ENCODE measurements at places on chromosomes 1 and 21.

GRCh38 chr1:17509363-17509762, 30.1 kb upstream of the ARHGEF10L start:
- no peak for DNase-seq

DNA sequence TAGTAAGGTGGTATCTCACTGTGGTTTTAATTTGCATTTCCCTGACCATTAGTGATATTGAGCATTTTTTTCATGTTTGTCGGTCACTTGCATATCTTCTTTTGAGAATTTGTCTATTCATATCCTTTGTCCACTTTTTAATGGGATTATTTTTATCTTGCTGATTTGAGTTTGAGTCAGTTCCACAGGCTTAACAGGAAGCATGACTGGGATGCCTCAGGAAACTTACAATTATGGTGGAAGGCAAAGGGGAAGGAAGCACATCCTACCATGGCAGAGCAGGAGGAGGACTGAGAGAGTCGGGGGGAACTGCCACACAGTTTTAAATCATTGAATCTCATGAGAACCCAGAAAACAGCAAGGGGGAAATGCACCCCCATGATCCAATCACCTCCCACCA, 51.1 kb downstream of the ODF2L start:
- DNase-seq: no peak

DNA sequence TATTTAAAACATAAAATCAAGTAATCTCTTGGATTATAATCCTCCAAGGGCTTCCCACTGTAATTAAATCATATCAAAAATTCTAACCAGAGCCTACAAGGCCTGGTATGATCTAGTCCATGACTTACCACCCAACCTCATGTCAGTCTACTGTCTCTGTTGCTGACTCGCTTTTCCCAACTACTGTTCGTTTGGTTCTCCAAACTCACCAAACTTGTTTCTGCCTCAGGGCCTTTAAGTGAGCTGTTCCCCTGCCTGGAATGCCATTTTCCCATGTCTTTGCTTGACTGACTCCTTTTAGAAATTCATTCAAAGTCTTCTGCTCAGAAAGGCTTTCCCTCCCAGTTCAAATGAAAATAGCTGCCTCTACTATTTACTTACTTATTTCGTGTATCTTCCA, 95.9 kb downstream of the ZC3H11B start:
- DNase-seq: no peak

DNA sequence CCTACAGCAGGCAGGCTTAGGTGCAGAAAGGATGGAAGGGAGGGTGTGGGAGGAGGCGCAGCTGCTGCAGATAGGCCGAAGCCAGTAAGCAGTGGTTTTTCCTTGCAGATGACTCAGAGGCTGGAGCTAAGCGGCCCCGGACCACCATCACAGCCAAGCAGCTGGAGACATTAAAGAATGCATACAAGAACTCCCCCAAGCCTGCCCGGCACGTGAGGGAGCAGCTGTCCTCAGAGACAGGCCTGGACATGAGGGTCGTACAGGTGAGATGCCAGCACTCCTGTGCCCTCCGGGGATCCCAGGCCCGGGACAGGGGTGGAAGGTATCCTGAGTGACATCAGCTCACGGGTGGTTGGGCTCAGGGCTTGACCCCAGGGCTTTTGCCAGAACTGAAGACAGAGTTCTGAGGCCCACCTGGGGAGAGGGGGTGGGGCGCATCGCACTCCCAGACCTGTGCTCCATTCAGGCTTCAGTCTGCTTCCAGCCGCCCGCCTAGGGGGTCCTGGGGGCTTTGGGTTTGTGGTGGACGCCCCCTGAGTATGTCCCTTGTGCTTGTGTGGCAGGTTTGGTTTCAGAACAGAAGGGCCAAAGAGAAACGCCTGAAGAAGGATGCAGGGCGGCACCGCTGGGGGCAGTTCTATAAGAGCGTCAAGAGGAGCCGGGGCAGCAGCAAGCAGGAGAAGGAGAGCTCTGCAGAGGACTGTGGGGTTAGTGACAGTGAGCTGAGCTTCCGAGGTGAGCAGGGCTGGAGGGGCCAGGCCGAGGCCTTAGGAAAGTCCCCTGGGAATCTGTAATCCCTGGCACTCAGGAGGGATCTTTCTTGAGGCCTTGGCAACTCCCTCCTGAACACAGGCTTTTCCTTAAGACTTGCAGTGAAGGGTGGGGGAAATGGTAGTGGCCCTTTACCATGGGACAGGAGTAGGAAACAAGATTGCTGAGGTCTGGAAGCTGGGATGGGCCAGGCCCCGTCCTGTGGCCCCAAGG, 41.5 kb downstream of the LHX4 start:
- DNase-seq: no peak

- DNase-seq: no peak
These were observed 1024.8 kb downstream of the PLA2G4A start for GRCh38 chr1:187853505-187853904.

GRCh38 chr1:3012456-3013291, 8.6 kb upstream of the ACTRT2 start:
- DNase-seq: no peak

GRCh38 chr1:239260842-239261241, 125.5 kb upstream of the CHRM3 start:
- no peak for DNase-seq

GRCh38 chr1:43668956-43669355, 19.0 kb downstream of the KDM4A start:
- DNase-seq: no peak

Measured in SIG-M5 (cell line).